ENCODE measurements at places on chromosomes 1 and 21.

GRCh38 chr1:155009221-155009711, 6.7 kb downstream of the ZBTB7B start:
- DNase-seq = peak; percentile 43

DNA sequence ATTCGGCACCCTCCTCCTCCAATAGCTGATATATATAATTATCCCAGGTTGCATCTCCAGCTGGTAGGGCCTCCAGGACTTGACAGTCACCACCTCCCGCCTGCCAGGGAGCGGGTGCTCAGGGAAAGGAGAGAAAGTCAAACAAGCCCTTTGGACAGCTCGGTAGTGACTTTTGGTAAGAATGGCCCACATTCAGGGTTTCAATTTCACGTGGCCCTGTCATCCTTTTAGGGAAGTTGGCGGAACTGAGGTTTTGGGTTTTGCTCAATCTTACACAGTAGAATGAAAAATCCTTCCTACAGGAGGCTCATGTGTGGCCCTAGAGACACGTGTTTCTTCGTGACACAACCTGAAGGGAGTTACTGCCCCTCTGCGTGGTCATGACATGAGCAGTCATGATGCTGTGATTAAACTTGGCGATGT, 44.2 kb downstream of the CAPN8 start:
- no peak for DNase-seq

GRCh38 chr1:107328087-107328486, 187.2 kb downstream of the NTNG1 start:
- DNase-seq = no peak

DNA sequence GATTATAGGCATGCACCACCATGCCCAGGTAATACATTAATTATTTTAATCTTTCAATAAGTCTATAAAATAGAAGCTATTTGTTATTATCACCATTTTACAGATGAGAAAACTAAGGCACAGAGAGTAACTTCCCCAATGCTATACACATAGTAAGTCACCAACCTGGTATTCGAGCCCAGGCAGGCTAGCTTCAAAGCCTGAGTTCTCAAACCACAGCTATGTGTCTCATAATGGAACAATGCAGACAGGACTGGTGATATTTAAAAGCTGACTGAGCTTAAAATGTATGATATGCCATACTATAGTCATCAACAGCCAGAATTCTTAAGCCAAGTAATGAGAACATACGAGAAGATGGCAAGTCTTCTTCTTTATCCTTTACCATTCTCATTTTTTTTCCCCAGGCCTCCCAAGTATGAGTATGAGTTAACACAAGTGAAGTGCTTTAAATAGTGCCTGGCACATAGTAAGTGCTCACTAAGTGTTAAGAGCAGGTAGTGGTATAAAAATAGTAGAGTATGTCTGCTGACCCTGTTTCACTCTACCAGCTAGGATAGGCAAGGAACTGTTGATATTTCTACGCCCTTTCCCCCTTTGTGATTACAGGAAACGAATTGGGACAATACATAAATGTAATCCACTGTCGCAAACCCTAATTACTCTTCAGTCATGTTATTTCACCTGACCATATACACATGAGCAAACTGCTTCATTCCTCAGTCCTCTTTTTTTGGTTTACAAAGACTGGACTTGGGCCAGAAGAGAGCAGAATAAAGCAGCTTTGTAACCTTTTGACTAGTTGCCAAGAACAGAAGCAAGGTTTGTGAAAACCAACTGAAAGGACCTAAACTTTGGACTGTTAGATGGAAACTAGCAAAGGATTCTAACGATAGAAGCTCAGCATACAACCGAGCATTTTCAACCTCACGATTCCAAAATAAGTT, 9.5 kb downstream of the EYA3 start:
- DNase-seq = no peak

- no peak for DNase-seq
Observed at GRCh38 chr1:7302873-7303272, 468.2 kb upstream of the VAMP3 start.

DNA sequence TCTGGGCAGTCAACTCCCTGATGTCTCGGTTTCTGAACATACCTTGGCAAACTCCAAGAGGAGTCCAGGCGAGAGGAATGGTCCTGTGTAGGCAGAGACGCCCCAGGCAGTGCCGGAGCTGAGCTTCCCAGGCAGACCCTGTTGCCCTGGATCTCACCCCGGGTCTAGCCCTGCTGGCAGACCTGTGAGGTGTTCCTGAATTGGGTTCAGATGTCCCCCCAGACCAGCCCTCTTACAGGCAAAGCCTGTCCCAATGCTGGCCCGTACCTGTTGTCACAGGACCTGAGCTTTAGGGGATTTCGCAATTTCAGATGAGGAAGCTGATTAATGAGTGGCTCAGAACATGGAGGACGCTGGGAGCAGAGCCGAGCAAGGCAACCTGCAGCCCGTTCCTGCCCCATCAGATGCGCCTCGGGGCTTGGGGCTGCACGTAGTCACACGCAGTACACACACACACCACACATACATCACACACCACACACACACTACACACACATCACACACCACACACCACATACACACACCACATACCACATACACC, 38.5 kb upstream of the PDE9A start:
- DNase-seq = peak; percentile 61

GRCh38 chr1:205488074-205488723, 16.3 kb upstream of the CDK18 start:
- DNase-seq = peak; percentile 49

DNA sequence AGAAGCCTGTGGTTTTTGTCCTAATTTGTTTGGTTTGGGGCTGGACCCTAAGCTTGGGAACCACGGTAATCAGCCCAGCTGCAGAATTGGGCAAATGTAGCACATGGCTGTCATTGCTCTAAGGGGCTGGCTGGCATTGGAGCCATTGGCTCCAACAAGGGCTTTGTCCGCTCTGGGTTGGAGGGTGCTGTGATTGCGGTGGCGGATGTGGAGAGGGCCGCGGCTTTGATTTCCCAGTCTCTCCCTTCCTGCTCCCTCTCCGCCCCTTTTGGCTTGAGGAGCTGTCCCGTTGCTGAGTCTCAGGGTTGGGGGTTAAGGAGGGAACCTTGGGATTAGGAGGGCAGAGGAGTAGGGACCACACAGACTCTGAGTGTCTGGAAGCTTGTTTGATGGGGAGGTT, 91.7 kb upstream of the CD34 start:
- no peak for DNase-seq

GRCh38 chr1:15452866-15453571, 3.5 kb upstream of the CELA2A start:
- no peak for DNase-seq

DNA sequence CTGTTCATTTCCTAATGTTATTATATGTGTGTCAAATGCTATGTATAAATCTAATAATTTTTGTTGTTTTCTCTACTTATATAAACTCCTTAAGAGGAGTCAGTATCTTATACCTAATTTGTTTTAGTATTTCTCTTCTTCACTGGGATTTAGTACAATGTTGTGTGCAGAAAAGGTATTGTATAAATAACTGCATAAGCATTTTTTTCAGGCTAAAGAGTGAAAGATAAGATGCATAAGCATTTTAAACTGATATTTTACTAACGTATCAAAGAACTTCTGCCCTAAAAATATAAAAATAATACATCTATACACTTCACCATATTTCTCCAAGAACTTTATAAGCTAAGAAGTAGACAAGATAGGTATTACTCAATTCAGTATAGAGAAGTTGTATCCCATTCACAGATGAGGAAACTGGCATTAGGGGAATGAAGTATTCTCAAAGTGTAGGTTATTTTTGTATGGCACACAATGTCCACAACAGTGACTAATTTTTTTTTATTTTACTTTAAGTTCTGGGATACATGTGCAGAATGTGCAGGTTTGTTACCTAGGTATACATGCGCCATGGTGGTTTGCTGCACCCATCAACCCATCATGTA, 59.3 kb downstream of the NUP210L start:
- no peak for DNase-seq

- DNase-seq = no peak
Observed at GRCh38 chr1:151867321-151867720, 13.8 kb upstream of the THEM5 start.

DNA sequence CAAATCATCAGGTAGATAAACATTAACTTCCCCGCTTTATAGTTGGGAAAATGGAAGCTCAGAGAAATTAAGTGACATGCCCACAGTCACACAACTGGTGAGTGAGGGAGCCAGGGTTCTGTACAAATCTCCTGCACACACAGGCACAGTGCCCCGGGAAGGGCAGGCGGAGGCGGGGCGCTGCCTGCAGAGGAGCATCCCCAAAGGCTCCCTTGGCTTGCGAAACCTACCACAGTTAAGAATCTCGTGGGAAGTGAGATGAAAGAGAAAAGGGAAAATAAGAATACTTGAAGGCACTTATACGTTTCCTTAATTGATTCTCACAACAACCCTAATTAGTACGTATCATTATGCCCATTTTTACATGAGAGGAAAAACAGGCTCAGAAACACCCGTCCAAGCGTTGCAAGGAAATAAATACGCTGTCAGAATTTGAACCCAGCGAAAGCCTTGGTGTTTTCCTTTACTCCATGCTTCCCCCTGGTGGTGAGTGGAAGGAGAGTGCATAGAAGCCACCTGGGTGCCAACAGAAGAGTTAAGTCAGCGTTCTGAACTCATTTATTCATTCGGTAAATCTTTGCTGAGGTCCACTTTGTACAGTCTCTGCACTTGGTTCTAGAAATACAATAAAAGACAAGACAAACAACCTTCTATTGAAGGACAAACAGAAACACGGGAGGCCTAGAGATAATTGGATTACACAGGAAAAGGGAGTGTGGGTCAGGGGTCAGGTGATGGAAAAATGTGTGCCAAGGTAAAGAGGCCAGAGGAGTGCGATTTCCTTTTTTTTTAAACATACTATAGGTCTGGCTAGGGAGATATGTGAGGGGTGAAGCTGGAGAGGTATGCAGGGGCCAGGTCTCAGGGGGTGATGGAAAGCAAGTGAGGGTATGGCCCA, 28.4 kb downstream of the ACP6 start:
- no peak for DNase-seq

DNA sequence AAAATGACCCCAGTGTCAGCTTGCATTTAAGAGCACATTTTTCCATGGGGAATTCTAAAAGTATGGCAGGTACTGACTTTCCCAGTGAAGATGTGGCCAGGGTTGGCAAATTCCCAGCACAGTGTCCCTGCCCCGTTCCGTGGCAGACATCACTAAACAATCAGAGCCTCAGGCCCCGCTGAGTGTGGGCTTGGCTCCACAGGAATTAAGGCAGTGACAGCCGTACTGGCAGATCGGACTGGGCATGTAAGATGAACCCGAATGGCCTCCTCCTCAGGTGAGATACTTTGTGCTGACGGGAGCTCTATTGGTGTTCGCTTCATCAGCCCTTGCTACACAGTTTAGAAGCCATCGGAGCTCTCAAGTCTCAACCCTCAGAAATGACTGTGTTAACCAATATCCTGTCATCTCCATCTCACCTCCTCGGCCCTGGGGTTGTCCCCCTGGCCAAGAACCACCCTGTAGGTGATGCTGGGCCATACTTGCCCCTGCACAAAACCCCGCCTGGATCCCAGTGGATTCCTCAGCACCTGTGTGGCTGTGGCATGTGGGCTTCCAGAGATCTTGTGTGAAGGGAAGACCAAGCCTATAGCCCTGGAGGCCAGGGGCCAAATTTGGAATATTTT, 29.0 kb upstream of the ABCG1 start:
- DNase-seq = no peak

GRCh38 chr1:77378723-77379535, 97.1 kb downstream of the AK5 start:
- no peak for DNase-seq

GRCh38 chr1:57616921-57617320, 193.1 kb upstream of the DAB1 start:
- DNase-seq = no peak

DNA sequence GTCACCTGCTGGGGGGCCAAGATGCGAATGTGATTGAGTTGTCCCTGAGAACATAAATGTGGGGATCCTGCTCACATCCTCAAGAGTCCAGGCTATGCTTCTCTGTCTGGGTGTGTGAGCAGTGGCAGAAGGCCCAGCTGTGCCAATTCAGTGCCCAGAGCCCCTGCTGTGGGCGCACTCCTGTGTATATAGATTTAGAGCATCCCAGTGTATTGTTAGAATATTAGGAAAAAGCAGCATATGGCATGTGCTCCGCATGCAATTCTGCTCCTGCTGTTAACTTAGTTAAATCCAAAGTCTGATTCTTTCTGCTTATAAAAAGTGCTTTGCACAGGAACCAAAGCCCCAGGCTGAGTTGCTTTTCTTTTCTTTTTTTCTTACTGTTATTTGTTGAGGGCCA, 37.8 kb downstream of the FAM78B start:
- no peak for DNase-seq

DNA sequence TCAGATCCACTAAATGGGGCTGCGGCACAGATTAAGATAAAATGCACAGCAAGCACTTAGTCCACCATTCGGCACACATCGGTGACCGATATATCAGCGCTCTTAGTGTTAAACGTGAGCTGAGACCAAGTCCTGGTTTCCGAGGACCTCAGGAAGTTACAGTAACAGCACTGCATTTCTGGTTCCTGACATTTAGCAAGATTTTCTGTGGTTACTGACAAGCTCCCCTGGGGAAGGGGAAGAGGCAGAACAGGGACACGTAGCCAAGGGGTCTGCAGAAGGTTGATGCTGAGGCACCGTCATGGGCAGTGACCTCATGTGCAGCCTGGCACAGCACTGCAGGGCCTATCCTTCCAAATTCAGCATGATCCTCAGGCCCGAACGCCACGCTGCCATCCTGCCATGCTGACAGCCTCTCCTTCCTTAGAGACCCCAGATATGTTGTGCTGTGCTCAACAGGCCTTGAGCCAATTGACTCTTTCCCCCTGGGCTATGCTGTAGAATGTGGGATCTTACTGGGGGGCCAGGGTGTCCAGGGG, 13.4 kb upstream of the PEF1 start:
- DNase-seq = no peak

GRCh38 chr1:20037877-20038276, 32.1 kb upstream of the PLA2G5 start:
- no peak for DNase-seq

- DNase-seq = no peak
Observed at GRCh38 chr21:26157801-26158200, 12.8 kb downstream of the APP start.

DNA sequence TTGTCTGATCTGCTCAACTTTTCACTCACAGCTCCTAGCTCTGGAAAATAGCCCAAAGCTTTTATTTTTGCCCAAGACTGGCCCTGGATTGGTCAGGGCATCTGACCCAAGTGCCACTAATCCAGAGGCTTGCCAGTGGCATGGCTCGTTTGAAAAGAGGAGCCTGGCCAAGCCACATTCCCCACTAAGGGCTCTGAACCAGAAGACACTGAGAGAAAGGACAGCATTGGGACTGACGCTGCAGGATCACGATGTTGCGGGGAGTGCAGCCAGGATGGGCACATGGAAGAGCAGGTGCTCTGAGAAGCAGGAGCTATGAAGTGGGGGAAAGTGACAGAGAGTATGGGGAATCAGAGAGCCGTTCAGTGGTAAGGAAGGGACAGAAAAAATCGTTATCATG, 44.9 kb upstream of the TSPAN2 start:
- DNase-seq = no peak

DNA sequence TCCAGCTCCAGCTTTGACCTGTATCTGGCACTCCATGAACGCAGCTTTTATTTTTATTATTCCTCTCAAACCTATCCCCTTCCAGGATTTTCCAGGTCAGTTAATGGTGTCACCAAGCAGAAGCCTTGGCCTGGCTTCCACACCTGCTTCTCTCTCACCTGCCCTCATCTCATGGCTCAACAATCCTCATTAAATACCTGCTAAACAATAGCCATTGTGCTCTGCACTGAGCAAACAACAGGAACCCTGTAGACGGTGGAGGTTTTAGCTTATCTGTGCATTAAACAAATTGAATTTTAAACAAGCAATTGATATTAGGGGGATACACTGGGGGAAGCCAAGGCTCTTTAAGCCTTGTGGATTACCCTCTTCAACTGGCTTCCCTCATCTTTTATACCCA, 15.3 kb downstream of the PYCR2 start:
- DNase-seq = no peak

Data from activated T-cell treated with anti-CD3 and anti-CD28 coated beads, Interleukin-2, amount 50 U/mL, for 1 hour (primary cell).